Neural crest cell (in vitro differentiated cells): ENCODE measurements at places on chromosomes 2 and 18.

- DNase-seq, result no peak
Measured at GRCh38 chr2:147855977-147856376, 11.1 kb downstream of the ACVR2A start.

- DNase-seq, result no peak
Measured at GRCh38 chr2:239264492-239264837, 136.4 kb downstream of the HDAC4 start.

DNA sequence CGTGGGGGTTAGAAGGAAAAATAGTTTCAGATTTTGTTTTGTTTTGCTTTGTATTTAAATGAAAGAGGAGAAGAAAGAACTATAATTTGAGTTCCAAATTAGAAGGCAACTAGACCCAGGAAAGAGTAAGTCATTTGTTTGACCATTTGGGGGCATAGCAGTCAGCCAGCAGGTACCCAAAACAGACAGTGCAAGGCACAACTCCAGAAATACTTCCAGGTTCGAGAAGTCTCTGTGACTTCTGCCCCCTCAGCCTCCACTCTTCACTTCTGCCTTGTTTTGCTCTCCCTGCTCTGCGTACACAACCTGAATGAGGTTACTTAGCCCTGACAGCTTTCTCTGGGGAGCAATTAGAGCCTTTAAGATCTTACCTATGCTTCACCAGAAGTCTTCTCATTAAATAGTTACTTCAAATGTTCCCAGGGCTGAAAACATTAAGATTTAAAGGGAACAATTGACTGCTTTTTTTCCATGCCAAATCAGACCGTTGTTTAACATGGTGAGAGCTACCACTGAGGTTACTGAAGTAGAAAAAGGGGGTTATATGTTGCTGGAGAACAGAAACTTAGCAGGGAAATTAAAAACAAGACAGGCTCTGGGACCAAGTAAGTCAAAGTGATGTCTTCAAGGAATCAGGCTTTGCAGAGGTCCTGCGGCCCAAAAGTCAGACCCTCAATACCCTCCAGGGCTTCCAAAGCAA lies 216.9 kb downstream of the BCL11A start:
- DNase-seq, result no peak

DNA sequence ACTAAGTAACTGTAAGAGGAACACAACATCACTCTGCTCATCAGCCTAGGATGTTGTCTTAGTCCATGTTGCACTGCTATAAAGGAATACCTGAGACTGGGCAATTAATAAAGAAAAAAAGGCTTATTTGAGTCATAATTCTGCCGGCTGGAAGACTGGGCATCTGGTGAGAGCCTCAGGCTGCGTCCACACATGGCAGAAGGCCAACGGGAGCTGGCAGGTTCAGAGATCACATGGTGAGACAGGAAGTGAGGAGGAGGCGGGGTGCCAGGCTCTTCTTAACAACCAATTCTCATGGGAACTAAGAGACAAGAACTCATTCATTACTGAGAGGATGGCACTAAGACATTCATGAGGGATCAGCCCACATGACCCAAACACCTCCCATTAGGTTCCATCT lies 46.8 kb downstream of the EPG5 start:
- no peak for DNase-seq

GRCh38 chr2:136310005-136310495 lies 192.1 kb upstream of the CXCR4 start:
- no peak for DNase-seq

GRCh38 chr2:23761638-23762037 lies 165.3 kb downstream of the ATAD2B start:
- no peak for DNase-seq

DNA sequence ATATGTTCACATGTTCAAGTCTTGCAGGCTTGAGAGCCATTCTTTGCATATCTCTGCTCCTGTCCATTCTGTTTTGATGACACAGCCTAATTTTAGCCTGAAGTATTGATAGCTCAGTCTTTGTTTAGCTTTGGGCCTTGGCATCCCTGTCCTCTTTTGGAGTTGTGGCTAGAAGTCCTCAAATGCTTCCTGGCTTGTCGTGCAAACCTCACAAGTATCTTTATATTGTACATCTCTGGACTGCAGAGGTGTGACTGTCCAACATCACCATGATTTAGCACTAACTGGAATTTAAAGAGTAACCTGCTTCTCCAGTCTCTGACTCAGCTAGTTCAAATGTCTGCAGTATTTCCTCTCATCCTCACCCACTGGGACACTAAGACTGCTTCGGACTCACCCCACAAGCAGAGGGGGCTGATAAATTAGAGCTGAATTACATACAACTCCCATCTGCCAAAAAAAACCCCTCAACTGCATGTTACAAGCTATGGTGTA lies 11.7 kb downstream of the PFN4 start:
- DNase-seq, result no peak

DNA sequence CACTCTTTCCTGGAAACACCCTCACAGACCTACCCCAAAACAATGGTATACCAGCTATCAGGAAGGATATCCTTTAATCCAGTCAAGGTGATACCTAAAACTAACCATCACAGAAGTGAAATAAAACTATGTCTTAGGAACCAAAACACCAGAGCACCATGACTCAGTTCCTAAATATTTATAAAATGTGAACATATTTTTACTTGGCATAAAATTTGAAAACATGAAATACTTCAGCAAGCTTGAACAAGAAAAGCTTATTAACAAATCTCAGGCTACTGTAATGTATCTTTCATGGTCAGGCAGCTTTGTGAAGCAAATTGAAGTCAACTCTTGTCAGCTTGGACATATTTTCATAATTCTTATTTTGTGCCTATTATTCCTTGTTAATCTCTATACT lies 440.8 kb upstream of the CDH20 start:
- DNase-seq, result no peak
